ENCODE measurements at places on chromosomes 3 and 15.

DNA sequence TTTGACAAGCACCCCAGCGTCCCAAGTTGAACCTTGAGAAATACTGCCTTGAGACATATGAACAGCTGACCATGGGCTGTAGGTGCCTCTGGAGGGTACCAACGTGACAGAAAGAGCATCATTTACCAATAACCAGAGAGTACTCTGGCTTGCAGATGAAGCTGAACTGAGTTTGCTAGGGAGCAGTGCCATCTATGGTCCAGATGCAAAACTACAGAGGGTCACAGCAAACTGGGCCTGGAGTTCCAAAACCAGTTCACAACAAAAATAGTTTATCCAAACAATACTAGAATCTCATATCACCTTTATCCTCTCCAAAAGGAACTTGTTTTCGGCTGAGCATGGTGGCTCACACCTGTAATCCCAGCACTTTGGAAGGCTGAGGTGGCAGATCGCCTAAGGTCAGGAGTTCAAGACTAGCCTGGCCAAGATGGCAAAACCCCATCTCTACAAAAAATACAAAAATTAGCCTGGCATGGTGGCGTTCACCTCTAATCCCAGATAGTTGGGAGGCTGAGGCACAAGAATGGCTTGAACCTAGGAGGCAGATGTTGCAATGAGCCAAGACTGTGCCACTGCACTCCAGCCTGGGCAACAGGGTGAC is 69.3 kb downstream of the CHAC1 start:
- H3K4me3 ChIP-seq, result no peak overlapping the region
- no peak overlapping the region for H3K27ac ChIP-seq
- peak; percentile 20 for DNase-seq
- H3K4me1 ChIP-seq, result peaks cover 10% of the 10 kb centered on the region
- H3K27me3 ChIP-seq, result no peaks in the 10 kb centered on the region
- H3K36me3 ChIP-seq, result no peaks in the 10 kb centered on the region

DNA sequence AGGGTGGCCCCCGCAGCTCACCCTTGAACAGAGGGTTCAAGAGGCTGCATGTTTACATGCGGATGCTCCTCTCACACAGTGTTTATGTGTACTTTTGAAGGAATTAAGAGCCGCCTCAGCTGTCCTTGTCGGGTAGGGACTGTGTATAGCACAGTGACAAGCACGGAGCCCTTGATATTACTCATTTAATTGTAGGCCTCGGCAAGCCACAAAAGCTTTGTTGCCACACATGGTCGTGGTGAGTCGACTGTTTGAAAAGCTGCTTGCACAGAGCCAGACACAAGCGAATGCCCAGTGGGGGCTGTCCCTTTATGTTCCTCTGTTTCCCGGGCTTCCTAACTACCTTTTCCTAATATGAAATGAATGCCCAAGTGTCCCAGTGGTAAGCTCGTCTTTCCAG is 4.5 kb downstream of the ESYT3 start:
- no peak for DNase-seq
- no peak overlapping the region for H3K27ac ChIP-seq
- H3K4me3 ChIP-seq, result no peak overlapping the region
- peaks cover 31% of the 10 kb centered on the region for H3K27me3 ChIP-seq
- no peaks in the 10 kb centered on the region for H3K36me3 ChIP-seq
- peaks cover 15% of the 10 kb centered on the region for H3K4me1 ChIP-seq

- no peaks in the 10 kb centered on the region for H3K36me3 ChIP-seq
- DNase-seq, result no peak
- no peak overlapping the region for H3K4me3 ChIP-seq
- H3K27me3 ChIP-seq, result no peaks in the 10 kb centered on the region
- peaks cover 23% of the 10 kb centered on the region for H3K4me1 ChIP-seq
These were observed 36.5 kb downstream of the ANP32A start for GRCh38 chr15:68784206-68784605.

DNA sequence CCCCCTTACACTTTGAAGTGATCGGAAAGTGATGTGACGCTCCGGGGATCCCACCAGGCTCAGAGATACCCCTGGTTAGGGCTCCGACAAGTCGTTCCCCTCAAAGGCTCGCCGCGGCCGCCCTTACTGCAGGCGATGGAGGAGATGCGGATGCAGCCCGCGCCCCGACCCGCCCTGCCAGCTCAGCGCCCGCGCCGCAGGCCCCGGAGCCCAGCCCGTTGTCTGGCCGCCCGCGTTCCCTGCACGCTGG is 228 bp downstream of the GLT8D1 start:
- DNase-seq, result no peak
- peak overlapping the region; percentile 93 for H3K27ac ChIP-seq
- H3K4me3 ChIP-seq, result peak overlapping the region; percentile 71

- no peak overlapping the region for H3K4me3 ChIP-seq
- no peak for DNase-seq
- no peaks in the 10 kb centered on the region for H3K27me3 ChIP-seq
- no peaks in the 10 kb centered on the region for H3K4me1 ChIP-seq
- H3K27ac ChIP-seq, result no peak overlapping the region
These were observed 57.0 kb downstream of the SUMF1 start for GRCh38 chr3:4409971-4410573.

DNA sequence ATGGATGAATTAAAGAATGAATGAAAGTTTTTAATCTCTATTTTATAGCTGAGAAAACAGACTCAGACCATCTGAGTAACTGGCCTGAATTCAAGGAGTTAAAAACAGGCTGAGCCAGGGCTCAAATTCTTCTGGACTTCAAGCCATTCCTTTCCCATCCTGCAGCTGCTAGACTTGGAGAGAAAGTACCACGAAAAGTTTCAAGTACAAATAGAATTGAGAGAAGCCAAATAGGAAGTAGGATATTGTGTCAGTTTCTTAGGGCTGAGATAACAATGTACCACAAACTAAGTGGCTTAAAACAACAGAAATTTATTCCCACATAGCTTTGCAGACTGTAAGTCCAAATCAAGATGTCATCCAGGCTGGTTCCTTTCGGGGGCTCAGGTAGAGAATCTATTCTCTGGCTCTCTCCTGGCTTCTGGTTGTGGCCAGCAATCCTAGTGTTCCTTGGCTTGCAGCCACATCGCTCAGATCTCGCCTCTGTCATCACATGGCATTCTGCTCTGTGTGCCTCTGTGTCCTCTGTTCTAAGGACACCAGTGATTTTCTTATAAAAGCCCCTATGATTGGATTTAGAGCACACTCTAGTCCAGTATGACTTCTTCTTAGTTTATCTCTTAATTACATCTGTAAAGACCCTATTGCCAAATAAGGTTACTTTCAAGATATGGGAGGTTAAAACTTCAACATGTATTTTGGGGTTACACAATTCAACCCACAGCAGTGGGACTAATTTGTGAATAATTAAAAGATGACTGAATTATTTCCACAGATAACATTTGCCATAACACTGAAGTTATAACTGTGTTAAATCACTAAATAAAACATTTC is 25.7 kb upstream of the GOLIM4 start:
- H3K27me3 ChIP-seq, result no peaks in the 10 kb centered on the region
- DNase-seq, result peak; percentile 44
- no peaks in the 10 kb centered on the region for H3K36me3 ChIP-seq
- H3K27ac ChIP-seq, result peak overlapping the region; percentile 13

DNA sequence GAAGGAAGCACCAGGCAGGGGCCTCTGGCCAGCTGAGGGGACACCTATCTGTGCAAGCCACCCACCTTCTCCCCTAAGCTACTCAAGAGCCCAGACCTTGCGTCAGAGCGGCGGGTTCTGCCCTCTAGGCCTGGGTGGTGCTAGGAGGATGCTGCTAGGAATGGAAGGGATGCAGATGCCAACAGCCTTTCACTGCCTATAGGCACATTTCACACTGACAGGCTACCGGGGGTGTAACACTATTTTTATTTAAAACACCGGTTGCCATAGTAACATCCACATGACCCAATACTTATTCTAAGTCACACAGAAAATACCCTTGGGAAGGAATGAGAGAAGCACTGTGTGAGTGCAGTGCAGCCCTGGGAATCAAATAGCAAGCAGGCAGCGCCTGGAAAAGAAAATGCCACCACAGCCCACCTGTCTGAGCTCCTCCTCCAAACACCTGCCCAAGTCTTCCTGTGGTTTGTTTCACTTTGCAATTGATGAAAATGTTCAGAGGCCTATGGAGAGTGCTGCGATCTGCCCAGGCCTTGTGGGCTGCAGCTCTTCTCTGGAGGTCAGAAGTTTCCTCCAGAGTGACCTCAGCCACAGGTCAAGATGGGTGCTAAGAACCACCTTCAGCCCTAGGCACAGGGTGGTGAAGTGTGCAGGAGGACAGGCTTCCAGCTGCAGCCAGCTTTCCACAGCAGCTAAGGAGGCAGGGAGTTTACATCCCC is 113.5 kb upstream of the TOPAZ1 start:
- H3K36me3 ChIP-seq, result no peaks in the 10 kb centered on the region
- H3K4me1 ChIP-seq, result no peaks in the 10 kb centered on the region
- H3K4me3 ChIP-seq, result no peak overlapping the region
- H3K27ac ChIP-seq, result no peak overlapping the region

Measured in transverse colon (tissue), 4 donors.